ENCODE measurements at places on chromosomes 2 and 18. TPM values are rescaled to one million over a fixed set of nuclear protein-coding genes. Genes with fewer than 3 reads are reported as not detected.
A peak's percentile ranks its signal among the peaks of the same experiment; 100 is the strongest.

PARD6G gene
- total RNA-seq, result 14.4 TPM

GRCh38 chr2:191065785-191066184 is 51.8 kb upstream of the STAT1 start:
- no peak overlapping the region for H3K4me3 ChIP-seq
- H3K4me1 ChIP-seq, result peaks cover 17% of the 10 kb centered on the region
- no peak overlapping the region for H3K27ac ChIP-seq
- H3K36me3 ChIP-seq, result no peaks in the 10 kb centered on the region

- H3K27ac ChIP-seq, result no peak overlapping the region
- H3K4me1 ChIP-seq, result no peaks in the 10 kb centered on the region
- no peak for DNase-seq
- H3K4me3 ChIP-seq, result no peak overlapping the region
- H3K36me3 ChIP-seq, result no peaks in the 10 kb centered on the region
- no peaks in the 10 kb centered on the region for H3K27me3 ChIP-seq
These were observed 211.0 kb downstream of the KCNE4 start for GRCh38 chr2:223262946-223263345.

GRCh38 chr2:174465327-174465726 is 21.5 kb downstream of the GPR155 start:
- no peaks in the 10 kb centered on the region for H3K36me3 ChIP-seq
- DNase-seq, result peak; percentile 56
- no peaks in the 10 kb centered on the region for H3K4me1 ChIP-seq
- no peak overlapping the region for H3K27ac ChIP-seq
- H3K4me3 ChIP-seq, result no peak overlapping the region

CCDC102B gene
- 3.1 TPM for total RNA-seq

DNA sequence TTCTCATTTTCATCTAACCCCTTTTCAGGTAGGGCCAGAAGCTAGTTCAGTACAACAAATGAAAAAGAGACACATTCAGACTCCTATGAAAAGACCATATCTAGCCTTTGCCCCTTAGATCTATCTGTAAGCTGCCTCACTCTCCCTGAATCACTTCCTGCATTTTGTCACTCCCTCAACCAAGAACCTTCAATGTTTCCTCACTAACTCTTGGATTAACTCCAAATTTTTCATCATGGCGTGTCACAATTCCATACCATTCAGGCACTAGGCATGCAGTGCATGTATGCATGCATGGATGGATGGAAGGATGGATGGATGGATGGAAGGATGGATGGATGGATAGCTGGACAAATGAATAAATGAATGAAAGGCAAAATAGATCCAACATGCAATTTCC is 356.9 kb downstream of the TNS1 start:
- no peaks in the 10 kb centered on the region for H3K36me3 ChIP-seq
- H3K4me3 ChIP-seq, result no peak overlapping the region
- H3K27me3 ChIP-seq, result no peaks in the 10 kb centered on the region
- no peak for DNase-seq

DNA sequence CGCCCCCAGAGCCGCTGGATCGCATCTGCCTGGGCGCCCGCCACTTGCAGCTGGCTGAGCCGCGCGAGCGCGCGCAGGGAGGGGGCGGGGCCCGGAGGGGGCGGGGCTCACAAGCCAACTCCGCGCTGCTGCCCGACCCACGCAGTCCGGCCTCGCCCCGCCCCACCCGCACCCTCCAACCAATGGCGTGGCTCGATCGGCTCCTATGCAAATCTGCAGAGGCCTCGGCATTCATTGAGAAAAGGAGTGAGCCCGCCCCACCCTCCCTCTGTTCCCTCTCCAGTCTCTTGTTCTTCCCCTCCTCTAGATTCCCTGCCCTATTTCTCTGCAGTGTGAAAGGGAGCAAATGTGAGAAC is at the start of gene ALK:
Gene ALK (minus strand): TSS at position 27 of the 356 bp plus-strand sequence. CDS start 927 bp downstream, outside the sequence.
- H3K4me1 ChIP-seq, result peaks cover 13% of the 10 kb centered on the region
- no peaks in the 10 kb centered on the region for H3K36me3 ChIP-seq
- peak within 1 kb of the TSS; percentile 79 for H3K4me3 ChIP-seq
- peaks cover 58% of the 10 kb centered on the region for H3K27me3 ChIP-seq
- DNase-seq, result peak; percentile 97

- no peaks in the 10 kb centered on the region for H3K27me3 ChIP-seq
- no peak overlapping the region for H3K27ac ChIP-seq
- H3K4me3 ChIP-seq, result no peak overlapping the region
- no peaks in the 10 kb centered on the region for H3K36me3 ChIP-seq
These were observed 48.8 kb upstream of the LPIN2 start for GRCh38 chr18:3061581-3062312.

DNA sequence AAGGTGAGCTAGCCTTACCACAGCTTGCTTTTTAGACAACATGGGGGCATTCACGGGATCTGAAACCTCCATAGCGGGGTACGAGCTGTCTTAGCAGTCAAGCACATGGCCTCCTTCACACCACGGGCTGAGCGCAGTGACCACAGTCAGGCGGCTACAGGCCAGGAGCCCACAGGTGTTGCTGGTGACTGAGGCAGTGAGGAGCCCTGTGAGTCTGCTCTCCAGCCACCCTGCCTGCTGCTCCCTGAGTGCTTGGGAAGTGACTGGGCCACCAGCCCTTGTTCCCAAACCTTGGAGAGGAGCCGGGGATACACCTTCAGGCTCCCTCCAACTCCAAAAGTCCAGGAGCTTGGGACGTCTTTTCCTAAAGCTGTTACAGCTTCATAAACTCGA is 418.1 kb upstream of the MYT1L start:
- H3K4me1 ChIP-seq, result peaks cover 3% of the 10 kb centered on the region
- H3K36me3 ChIP-seq, result peaks cover 14% of the 10 kb centered on the region
- H3K27ac ChIP-seq, result no peak overlapping the region
- H3K4me3 ChIP-seq, result no peak overlapping the region
- DNase-seq, result no peak

- H3K4me1 ChIP-seq, result peaks cover 88% of the 10 kb centered on the region
- H3K4me3 ChIP-seq, result peak overlapping the region; percentile 51
These were observed 26.6 kb upstream of the GLI2 start for GRCh38 chr2:120708944-120709607.

GRCh38 chr2:64056021-64056420 is 36.8 kb upstream of the VPS54 start:
- no peaks in the 10 kb centered on the region for H3K27me3 ChIP-seq
- H3K4me1 ChIP-seq, result peaks cover 38% of the 10 kb centered on the region
- H3K27ac ChIP-seq, result no peak overlapping the region
- H3K36me3 ChIP-seq, result no peaks in the 10 kb centered on the region

DNA sequence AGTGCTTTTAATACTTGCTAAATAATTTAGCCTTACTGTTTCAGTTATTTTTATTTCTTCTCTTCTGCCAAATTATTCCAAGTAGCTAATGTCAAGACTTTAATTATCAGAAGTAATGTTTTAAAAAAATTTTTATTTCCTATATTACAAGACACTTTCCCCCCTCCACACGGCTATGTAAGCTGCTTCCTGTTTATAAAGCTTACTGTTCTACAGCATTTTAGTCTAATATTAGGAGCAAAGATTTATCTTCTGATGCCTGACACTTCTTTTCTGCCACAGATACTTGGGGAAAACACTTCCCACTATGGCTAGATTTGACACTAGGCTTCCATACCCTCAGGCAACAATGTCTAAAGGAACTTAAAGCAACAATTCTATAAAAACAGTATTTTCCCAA is 62.3 kb downstream of the ROCK1 start:
- H3K27ac ChIP-seq, result no peak overlapping the region
- peaks cover 12% of the 10 kb centered on the region for H3K36me3 ChIP-seq
- H3K27me3 ChIP-seq, result no peaks in the 10 kb centered on the region
- no peak overlapping the region for H3K4me3 ChIP-seq

DNA sequence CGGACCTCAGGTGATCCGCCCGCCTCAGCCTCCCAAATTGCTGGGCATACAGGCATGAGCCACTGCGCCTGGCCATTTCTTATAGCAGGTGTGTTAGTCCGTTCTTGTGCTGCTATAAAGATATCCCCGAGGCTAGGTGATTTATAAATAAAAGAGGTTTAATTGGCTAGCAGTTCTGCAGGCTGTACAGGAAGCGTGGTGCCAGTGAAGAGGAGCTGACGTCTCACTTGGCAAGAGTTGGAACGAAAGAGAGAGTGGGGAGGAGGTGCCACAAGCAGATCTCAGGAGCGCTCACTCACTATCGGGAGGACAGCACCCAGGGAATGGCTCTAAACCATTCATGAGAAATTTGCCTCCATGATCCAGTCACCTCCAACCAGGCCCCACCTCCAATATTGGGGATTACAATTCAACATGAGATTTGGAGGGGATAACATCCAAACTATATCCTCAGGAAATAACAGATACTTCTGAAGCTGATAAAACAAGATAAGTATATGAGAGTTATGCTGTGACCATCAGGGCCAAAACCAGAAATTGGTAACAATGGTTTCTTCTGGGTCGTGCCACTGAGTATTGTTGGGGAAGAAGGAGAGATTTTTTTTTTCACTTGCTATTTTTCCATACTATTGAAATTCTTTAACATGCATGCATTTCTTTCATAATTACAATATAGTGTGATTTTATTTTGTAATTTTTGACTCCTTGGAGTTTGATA is 7.4 kb upstream of the RMC1 start:
- no peak overlapping the region for H3K4me3 ChIP-seq
- H3K36me3 ChIP-seq, result no peaks in the 10 kb centered on the region
- no peaks in the 10 kb centered on the region for H3K4me1 ChIP-seq
- DNase-seq, result no peak

- no peak for DNase-seq
- H3K27me3 ChIP-seq, result no peaks in the 10 kb centered on the region
- H3K27ac ChIP-seq, result no peak overlapping the region
- H3K4me3 ChIP-seq, result no peak overlapping the region
- H3K4me1 ChIP-seq, result peaks cover 27% of the 10 kb centered on the region
These were observed 277.3 kb downstream of the AGAP1 start for GRCh38 chr2:235770909-235771820.

SKOR2 gene
- total RNA-seq, result 0.34 TPM

SNED1 gene
- total RNA-seq, result 3.2 TPM

DNA sequence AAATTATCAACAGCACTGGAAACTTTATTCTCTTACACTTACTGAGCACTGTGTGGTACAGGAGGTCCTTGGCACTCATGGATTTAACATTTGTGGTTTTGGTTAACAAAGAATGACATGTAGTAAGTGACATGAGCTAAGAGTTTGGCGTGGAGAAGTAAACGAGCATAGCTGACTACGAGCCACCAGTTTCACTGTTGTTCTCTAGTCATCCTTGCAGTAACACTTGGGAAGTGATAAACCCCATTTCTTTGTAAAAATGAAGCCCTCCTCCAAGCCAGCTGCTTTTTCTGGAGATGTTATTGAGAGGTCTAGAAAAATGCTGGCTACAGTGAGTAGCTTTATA is 32.7 kb downstream of the QPCT start:
- no peak for DNase-seq
- H3K4me3 ChIP-seq, result no peak overlapping the region
- peaks cover 6% of the 10 kb centered on the region for H3K36me3 ChIP-seq

- no peaks in the 10 kb centered on the region for H3K27me3 ChIP-seq
- H3K36me3 ChIP-seq, result peaks cover 61% of the 10 kb centered on the region
- peaks cover 66% of the 10 kb centered on the region for H3K4me1 ChIP-seq
- H3K4me3 ChIP-seq, result peak overlapping the region; percentile 95
- no peak for DNase-seq
These were observed 800.8 kb upstream of the ID2 start for GRCh38 chr2:7881063-7881462.

KANSL1L gene
- total RNA-seq, result 11.4 TPM

DNA sequence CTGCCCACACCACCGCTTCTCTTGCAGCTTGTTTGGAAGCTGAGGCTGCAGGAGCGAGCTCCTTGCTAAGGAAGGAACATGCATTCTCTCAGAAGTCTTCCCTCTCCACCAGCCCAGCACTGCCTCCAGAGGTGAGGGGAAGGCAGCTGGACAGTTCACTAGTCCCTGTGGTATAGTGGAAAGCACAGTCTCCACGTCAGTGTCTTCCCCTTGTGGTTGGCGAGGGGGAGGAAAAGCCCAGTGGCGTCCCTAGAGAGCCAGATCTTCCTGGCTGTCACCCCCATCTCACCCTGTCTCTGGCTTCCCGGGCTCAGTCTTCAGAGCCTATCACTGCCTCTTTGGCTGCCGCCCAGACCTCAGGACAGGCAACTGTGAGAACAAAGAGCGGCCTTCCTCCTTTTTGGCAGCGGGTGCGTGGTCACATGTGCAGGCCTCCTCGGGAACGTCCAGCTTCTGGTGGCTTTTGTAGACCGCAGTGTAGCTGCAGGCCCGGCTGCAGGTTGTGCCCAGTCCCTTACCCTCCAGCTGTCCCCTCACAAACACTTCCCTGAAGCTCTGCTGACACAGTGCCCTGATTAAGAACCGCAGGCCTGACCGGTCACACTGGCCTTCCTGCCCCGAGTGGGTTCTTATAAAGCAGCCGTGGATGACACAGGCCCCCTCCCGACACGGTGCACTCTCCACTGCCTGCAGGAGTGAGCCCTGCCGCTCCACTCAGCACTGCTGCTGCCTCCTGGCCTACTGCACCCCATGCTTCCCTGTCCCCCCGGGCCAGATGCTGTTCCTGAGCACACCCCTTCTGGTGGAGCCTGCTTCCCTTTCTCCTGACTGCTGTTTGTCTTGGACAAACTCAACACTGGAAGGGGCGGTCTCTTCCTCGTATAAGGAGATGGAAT is 90.9 kb downstream of the RNF144A start:
- no peaks in the 10 kb centered on the region for H3K36me3 ChIP-seq
- H3K4me3 ChIP-seq, result no peak overlapping the region
- peaks cover 7% of the 10 kb centered on the region for H3K4me1 ChIP-seq
- no peaks in the 10 kb centered on the region for H3K27me3 ChIP-seq

DNA sequence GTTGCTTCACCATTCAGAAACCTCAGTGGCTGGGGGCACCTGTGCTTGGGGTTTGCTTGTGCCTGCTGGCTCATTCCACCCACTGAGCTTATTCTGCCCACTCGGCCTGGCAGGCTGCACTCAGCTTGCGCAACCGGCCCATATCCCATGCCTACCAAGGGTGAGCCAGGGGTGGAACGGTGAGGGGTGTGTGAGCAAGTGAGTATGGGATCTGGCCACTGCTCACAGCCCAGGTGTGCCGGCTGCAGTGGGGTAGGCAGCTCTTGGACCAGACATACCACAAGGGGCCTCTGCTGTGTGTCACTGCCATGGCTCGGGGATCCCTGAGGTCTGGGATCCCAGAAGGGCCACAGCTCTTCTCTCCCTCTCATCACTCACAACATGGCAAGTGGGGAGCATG is 1000.5 kb upstream of the CRIM1 start:
- H3K4me1 ChIP-seq, result no peaks in the 10 kb centered on the region
- DNase-seq, result no peak
- H3K27me3 ChIP-seq, result no peaks in the 10 kb centered on the region
- H3K4me3 ChIP-seq, result no peak overlapping the region
- no peak overlapping the region for H3K27ac ChIP-seq
- peaks cover 19% of the 10 kb centered on the region for H3K36me3 ChIP-seq

GRCh38 chr2:105849431-105850179 is 104.9 kb downstream of the NCK2 start:
- no peaks in the 10 kb centered on the region for H3K36me3 ChIP-seq
- no peak overlapping the region for H3K27ac ChIP-seq
- DNase-seq, result no peak
- peaks cover 44% of the 10 kb centered on the region for H3K4me1 ChIP-seq
- H3K27me3 ChIP-seq, result no peaks in the 10 kb centered on the region

- no peak overlapping the region for H3K4me3 ChIP-seq
- no peak for DNase-seq
- H3K4me1 ChIP-seq, result no peaks in the 10 kb centered on the region
- H3K27ac ChIP-seq, result no peak overlapping the region
These were observed 132.6 kb downstream of the ACTR3 start for GRCh38 chr2:114022360-114023085.
